ENCODE measurements at places on chromosomes 2 and 18.

- DNase-seq = no peak
These were observed 91.6 kb downstream of the STPG4 start for GRCh38 chr2:47063538-47063930.

GRCh38 chr2:235643680-235644511 lies 150.1 kb downstream of the AGAP1 start:
- no peak for DNase-seq

- DNase-seq = no peak
These were observed 96.8 kb downstream of the UXS1 start for GRCh38 chr2:106097038-106098000.

- DNase-seq = no peak
These were observed 173.5 kb upstream of the FN1 start for GRCh38 chr2:215609089-215610032.

GRCh38 chr2:53347269-53347668 lies 420.3 kb upstream of the CHAC2 start:
- DNase-seq = no peak

DNA sequence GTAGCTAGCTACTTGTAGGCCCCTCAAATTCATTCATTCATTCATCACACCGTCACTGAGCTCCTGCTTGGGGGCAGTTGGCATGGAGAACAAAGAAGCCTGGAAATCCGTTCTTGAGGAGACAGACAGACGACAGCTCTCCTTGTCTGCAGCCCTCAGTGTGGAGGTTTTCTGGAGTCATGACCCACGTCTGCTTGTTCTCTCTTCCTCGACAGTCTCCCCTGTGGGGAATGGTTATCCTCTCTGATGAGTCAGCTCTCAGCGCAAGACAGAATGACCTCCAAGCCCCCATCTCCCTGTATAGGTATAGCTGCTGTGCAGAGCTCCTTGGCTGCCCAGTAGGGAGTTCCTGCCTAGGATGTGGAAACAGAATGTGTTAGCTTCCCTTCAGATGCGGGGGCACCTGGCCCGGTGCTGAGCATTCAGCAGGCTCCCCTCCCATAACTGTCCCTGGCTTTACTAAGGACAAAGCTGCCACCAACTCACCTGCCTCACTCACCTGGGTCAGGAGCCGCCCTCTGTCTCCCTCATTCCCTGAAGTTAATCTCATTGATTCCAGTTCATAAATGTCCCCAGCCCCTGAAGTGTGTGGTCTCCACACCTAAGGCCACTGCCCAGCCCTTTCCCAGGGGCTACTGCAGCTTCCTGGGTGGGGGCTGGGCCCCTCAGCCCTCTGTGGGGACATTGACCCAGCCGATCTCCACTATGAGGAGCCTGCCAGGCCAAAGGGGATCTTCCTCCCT lies 124.7 kb downstream of the ACKR3 start:
- no peak for DNase-seq

- no peak for DNase-seq
These were observed 279.6 kb upstream of the CYP26B1 start for GRCh38 chr2:72427022-72427861.

GRCh38 chr18:48048251-48048650 lies 117.8 kb upstream of the SMAD2 start:
- DNase-seq = no peak

GRCh38 chr2:43074052-43074451 lies 152.4 kb downstream of the ZFP36L2 start:
- DNase-seq = no peak

GRCh38 chr18:45357686-45358470 lies 257.4 kb upstream of the SLC14A2 start:
- no peak for DNase-seq

- no peak for DNase-seq
These were observed 484.0 kb downstream of the SATB2 start for GRCh38 chr2:198973785-198974184.

GRCh38 chr2:20579866-20580265 lies 71.0 kb downstream of the HS1BP3 start:
- no peak for DNase-seq

- DNase-seq = no peak
These were observed 110.1 kb upstream of the SMAD2 start for GRCh38 chr18:48040457-48041110.

Data from HEK293T (cell line).